ENCODE measurements at places on chromosomes 1 and 21.
A peak's percentile ranks its signal among the peaks of the same experiment; 100 is the strongest.

- peak; percentile 54 for DNase-seq
Observed at GRCh38 chr1:204417074-204417997, 5.7 kb upstream of the PPP1R15B start.

DNA sequence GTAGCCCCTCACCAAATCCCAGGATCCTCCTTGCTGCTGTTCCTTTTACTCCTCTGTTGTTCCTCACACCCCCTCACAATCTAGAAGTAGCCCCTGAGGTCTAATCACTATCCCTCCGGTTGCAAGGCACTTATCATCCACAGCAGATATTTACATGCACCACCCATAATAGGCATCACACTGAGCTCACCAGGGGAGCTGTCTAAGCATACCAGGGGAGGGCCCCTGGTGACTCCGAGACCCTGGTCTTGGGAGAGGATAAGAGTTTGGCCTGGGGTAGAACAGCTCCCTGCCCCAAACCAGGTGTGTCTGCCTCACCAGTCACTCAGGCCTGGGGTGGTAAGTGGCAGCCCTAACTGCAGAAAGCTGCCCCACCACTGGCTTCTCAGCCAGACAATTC lies 37.3 kb upstream of the ZC3H12A start:
- no peak for DNase-seq

DNA sequence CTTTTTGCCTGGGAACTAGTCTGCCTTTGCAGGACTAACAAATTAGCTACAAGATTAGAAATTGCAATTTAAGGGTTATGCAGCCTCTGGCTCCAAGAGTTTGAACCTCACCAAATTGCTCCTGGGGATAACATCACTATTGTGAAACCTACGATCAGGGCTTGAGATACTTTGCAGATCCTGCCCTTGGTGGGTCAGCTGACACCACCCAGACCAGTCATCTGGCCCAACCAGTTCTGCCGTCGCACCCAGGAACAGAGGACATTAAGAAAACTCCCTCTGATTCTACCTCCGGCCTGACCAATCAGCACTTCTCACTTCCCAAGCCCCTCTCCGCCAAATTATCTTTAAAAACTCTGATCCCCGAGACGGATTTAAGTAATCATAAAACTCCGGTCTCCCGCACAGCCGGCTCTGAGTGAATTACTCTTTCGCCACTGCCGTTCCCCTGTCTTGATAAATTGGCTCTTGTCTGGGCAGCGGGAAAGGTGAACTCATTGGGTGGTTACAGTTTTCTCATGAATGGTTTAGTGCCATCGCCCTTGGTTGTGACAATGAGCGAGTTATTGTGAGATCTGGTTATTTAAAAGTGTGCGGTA lies 32.9 kb upstream of the B3GALT5 start:
- no peak for DNase-seq

DNA sequence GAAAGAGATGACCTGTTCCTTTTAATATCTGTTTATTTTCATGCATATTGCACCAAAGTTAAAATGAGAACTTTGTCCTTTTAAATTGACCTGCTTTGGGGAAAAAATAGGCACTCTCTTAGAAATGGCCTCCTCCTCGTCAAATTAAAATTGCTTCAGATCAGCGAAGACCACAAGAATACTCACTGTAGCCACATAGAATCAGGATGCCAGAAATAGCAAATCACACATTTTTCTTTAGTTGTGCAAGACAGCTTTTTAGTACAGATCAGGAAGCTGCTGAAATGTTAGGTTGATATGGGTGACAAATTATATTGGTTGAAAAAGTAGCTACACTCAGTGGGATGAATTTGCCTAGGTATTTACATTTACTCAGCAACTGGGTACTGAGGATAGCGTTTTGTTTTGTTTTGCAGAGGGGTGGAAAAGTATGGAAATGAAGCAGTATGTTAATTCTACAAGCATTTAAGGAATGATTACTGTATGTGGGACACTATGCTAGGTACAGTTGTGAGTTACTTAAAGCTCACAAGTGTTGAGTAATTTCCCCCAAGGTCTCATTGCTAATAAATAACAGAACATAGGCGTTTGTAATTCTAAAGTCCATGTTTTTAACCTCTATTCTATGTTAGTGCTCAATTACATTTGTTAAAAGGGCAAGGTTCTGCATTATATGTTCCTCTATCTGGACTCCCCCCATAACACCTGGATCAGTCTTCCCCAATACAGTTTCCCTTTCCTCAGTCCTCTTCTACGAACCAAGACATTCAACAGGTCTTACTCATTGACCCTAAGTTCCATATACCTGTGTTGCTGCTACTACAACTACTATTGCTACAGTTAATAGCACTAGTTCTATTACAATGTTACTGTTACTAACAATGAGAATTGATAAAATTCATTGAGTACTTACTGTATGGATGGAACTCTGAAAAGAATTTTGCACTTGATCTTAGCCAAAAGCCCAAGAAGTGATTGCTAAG lies 99.4 kb upstream of the S1PR1 start:
- DNase-seq: no peak

Data from femur (tissue), 1 donor.